ENCODE measurements at places on chromosomes 6 and 20.

DNA sequence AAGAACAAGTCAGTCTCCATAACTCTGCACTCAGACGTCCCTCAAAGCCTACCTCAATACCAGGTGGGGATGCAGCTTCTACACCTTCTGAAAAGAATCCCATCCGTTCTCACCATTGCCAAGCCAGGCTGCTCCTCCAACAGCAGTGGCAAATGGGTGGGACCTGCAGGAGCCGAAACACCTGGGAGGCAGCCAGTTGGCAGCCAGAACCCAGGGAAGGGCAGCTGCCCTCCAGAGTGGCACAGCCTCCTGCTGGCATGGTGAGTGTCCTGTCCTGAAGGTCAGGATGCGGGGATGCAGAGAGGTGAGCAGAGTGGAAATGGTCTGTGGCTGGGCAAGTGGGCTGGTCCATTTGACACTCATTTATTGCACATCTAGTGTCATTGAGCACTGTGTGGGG, 210.6 kb upstream of the CDH4 start:
- DNase-seq, result no peak

DNA sequence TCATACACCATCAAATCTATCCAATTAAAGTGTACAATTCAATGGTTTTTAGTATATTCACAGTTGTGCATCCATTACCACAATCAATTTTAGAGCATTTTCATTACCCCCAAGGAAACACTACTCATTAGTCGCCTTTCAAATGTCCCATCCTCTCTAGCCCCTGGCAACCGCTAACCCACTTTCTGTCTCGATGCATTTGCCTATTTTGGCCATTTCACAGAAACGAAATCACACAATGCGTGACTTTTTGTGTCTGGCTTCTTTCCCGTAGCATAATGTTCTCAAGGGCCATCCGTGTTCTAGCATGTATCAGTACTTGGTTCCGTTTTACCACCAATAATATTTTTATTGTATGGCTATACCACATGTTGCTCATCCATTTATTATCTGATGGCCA, 51.7 kb downstream of the PPP1R3G start:
- no peak for DNase-seq

- DNase-seq, result no peak
Measured at GRCh38 chr6:88637761-88638545, 325.5 kb downstream of the RNGTT start.

DNA sequence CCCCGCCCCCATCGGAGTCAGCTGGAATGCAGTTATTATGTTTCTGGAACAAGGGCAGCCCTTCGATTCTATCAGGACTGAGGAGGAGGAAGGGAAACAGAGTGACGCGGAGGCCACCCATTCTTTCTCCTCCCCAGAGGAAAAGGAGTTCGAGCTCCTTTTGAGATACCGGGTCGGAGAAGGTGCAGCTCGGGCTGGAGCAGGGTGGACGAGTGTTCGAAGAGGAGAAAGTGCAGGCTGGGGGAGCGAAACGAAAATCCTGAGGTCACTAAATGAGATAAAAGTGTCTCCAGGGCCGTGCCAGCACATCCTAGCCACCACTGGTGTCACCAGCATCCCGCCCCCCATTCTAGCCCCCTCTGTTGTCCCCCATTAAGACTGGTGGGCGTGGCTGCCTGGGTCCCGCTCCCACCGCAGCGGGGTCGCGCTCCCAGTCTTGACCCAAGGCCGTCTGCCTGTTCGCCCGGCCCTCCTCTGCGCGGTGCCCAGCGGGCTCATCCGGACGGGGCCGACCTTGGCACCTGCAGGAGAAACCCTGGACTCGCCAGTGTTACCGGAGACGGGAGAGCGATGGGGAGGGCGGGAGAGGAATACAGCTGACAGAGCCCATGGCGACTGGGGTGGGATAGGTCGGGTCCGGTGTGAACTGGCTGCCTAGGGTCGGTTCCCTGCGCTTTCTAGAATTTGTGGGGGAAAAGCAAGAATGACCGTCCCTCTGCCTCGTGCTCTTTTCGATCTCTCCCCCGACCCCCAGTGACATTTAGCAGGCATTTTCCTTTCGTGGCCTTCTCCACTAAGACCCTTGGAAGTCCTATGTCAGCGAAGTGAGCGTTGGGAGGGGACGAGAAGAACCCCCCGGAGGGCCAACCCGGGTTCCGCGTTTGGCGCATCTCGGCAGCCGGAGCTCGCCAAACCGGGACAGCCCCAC, 16.2 kb downstream of the FOXA2 start:
- DNase-seq, result no peak

- DNase-seq, result no peak
Measured at GRCh38 chr20:56628873-56629463, at the start of gene TFAP2C. TFAP2C (plus strand) TSS chr20:56629306; CDS start chr20:56629545, 239 bp downstream.

GRCh38 chr6:138227316-138227781, 9.1 kb upstream of the PBOV1 start:
- no peak for DNase-seq

- no peak for DNase-seq
Measured at GRCh38 chr20:64205611-64206026, 41.4 kb downstream of the MYT1 start.

DNA sequence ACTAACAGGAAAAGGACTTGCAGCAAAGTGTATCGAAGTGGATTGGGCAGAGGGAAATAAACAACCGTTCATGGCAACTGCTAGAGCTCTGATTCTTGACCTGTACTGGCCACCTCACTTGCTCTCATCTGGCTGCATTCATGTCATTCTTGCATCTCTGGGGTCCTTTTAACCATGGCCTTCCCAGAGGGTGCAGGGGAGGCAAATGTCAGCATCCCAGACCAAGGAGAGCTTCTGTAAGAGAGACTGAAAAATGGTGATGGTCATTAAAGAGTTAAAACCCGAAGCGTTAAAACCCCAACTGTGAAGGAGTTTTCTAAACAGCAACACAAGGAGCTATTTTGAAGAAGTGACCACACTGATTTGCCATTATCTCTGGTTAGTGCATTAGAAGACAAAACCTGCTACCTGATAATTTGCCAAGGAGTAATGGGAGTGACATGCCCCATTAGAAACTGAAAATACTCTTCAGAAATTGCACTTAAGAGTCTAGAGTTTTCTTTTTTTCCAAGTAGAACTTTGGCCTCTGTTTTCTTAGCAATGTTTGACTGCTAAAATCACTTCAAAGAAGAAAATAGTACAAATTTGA, 62.4 kb downstream of the APCDD1L start:
- DNase-seq, result no peak

GRCh38 chr6:33886673-33887144, 82.9 kb upstream of the MLN start:
- DNase-seq, result no peak

DNA sequence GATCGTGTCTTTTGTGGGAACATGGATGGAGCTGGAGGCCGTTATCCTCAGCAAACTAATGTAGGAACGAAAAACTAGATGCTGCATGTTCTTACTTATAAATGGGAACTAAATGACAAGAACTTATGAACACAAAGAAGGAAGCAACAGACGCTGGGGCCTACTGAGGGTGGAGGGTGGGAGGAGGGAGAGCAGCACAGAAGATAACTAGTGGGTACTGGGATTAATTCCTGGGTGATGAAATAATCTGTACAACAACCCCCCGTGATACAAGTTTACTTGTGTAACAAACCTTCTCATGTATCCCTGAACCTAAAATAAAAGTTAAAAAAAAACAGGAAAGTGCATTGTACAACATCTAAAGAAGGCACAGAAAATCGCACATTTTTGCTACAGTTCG, 59.0 kb upstream of the TMEM170B start:
- no peak for DNase-seq

DNA sequence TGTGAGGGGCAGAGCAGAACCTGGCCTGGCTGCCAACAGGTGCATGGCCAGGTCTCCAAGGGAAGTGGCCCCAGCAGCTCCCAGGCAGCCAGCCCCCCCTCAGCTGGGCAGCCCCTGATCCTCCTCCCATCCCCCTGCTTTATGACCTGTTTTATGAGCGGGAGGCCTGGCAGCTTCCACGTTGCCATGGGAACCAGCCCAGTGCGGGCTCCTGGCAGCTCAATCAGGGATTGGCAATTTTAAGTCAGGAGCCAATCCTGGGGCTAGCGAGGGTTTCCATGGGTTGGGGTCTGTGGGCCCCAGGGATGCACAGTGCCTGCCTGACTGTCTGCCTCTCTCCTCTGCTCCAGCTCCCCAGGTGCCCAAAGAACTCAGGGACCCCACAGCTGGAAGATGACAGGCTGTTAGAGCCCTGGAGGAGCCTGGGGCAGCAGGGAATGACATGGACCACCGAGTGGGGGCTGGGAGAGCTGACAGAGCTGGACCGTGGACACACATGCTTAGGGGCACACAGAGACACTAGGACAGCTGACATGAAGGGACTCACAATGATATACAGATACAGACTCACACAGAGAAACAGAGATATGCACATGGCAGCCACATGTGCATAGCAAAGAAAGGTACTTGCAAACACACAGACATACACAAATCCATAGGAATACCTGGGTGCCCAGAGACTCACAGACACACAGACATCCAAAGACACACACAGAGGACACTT, 56.5 kb upstream of the SIRPA start:
- no peak for DNase-seq

GRCh38 chr6:110102411-110102810, 77.1 kb downstream of the WASF1 start:
- DNase-seq, result no peak

GRCh38 chr20:57325632-57326356, 3.8 kb upstream of the SPO11 start:
- no peak for DNase-seq

GRCh38 chr6:96013531-96013930, 2.2 kb upstream of the FUT9 start:
- DNase-seq, result no peak
